ENCODE measurements at places on chromosomes 6 and 20.

- no peak for DNase-seq
Measured at GRCh38 chr6:818196-818595, 125.3 kb upstream of the EXOC2 start.

DNA sequence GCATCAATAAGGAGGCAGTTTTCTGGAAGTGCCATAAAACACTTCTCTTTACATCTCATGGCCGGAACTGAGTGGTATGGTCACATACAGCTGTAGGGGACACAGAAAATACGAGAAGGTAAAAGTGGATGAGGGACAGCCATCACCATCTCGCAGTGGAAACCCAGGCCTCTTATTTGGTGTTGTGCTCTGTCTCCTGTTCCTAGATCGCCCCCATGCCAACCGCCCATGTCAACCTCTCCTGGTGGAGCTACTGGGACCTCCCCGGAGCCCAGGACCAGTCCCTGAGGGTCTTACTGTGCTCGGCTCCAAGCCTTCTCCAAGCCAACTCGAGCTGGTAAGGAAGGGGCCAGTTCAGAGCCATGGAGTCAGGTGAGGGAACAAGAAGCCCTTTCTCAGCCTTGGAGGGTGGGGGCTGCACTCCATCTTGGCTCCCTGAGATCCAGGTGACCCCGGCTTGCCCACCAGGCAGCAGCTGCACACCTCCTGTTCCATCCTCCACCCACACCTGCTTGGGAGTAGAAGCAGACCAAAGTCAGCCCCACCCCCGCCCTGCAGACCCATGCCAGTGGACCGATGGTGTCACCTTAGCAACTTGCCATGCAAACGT, 149.0 kb upstream of the CST7 start:
- no peak for DNase-seq

GRCh38 chr6:13924949-13925881, at the start of gene RNF182:
RNF182 (plus strand) TSS chr6:13924952; CDS start chr6:13977120, 52,168 bp downstream.
- no peak for DNase-seq

DNA sequence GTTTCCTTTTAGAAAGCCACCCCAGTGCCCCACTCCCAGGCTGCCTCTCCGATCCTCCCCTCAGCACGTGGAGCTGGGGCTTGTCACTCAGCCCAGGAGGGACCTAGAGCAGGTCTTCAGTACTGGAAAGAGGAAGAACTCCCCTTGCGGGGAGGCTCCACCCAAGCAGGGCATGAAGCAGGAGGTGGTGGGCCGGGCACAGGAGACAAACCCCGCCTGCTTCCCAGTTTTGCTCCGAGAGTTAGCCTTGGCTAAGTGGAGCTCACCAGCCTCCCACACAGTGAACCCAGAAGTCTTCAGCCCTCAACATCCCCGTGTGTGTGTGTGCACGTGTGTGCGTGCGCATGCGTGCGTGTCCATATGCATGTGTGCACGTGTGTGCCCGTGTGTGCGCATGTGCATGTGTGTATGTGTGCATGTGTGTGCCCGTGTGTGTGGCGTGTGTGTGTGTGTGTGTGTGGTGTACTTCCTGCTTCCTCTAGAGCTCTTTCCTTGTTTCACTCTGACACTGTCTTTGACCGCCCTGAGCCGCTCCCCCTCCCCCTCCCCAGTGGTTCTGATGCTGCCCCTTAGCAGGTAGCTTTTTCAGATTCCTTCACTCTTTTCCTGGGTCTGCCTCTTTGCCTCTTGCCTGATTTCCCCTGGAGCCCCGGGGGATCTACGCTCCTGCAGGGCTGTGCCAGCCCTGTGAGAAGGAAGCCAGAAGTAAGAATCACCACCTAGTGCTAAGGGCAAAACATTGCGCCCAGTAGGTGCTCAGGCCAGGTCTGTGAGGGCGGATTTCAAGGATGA, 239.8 kb downstream of the CDC5L start:
- no peak for DNase-seq

DNA sequence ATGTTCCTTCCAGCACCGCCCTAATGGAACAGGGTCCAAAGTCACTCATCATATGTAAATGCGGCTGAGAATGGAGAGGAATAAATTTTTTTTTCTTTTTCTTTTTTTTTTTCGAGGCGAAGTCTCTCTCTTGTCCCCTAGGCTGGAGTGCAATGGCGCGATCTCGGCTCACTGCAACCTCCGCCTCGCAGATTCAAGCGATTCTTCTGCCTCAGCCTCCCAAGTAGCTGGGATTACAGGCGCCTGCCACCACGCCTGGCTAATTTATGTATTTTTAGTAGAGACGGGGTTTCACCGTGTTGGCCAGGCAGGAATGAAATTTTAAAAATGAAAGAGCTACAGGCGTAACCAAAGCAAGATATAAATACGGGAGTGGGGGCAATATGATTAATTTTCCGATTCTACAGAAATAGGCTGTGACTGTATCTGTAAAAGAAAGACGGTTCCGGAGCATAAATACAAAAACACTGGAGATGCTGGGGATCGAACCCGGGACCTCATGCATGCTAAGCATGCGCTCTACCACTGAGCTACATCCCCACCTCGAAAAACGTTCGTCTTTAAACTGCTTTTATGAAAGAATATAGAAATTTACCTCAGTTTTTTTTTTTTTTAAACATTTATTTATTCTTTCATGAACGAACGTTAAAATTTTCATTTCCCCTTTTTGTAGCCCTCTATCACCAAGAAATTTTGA, 132.2 kb downstream of the GPX5 start:
- DNase-seq: peak; percentile 8

DNA sequence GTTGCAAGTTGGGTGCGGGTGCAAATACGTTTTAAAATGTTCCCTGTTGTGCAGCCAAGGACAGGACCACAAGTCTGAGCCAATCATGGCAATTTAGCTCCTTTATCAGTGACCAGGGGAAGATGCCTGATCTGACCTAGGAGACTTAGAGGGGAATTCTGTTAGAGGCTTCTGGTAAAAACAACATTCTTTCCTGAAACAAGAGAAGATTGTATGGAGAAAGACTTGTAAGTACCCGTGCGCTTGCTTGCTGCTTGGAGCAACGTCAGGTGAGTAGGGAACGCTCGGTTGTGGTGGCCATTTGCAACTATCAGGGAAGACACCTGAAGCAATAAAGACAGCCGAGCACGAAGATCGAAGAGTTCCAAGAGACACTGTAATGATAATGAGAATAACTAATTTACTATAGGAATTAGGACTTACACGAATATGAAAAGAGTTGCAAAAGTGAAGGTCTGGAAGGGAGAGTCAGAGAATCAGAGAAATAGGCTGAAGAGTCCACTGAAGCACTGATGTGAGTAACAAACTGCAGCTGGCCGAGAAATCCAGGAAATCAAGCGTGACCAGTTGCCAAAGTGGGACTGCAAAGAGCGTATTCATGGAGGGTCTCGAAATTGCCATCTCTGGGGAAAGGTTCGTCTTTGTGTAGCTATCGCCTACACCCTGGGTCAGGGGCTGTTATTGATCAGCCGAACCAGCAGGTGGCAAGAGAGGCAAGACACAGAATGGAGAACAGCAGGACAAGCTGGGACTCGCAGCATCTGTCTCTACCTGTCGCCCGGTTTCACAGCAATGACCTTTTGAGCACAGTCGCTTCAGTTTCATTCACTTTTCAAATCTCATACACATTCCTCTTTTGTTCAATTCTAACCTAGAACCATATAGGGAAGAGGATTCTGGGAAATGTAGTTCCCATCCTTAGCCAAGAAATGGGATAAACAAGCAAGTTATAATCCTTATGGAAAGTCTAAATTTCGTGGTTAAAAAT, 26.1 kb downstream of the LOC128125822 start:
- DNase-seq: peak; percentile 56

- DNase-seq: no peak
Measured at GRCh38 chr20:57713951-57714350, 4.1 kb upstream of the PMEPA1 start.

- no peak for DNase-seq
Measured at GRCh38 chr6:56430629-56431600, 183.5 kb upstream of the COL21A1 start.
